Keratinocyte (primary cell): ENCODE measurements at places on chromosomes 7 and 10. TPM values are rescaled to one million over a fixed set of nuclear protein-coding genes. Genes with fewer than 3 reads are reported as not detected.

The RELN gene
- 0.01 TPM in 1 of 3 replicates, not detected in the others for polyA plus RNA-seq

GRCh38 chr7:3232228-3232627 is 68.8 kb upstream of the SDK1 start:
- DNase-seq, result no peak
- H3K27ac ChIP-seq, result no peak overlapping the region
- no peak overlapping the region for H3K4me3 ChIP-seq
- no peaks in the 10 kb centered on the region for H3K4me1 ChIP-seq
- no peaks in the 10 kb centered on the region for H3K36me3 ChIP-seq

- H3K4me3 ChIP-seq, result no peak overlapping the region
- no peak for DNase-seq
- no peaks in the 10 kb centered on the region for H3K27me3 ChIP-seq
- H3K36me3 ChIP-seq, result no peaks in the 10 kb centered on the region
- H3K27ac ChIP-seq, result no peak overlapping the region
These were observed 56.8 kb downstream of the SDHAF3 start for GRCh38 chr7:97174303-97174702.

DNA sequence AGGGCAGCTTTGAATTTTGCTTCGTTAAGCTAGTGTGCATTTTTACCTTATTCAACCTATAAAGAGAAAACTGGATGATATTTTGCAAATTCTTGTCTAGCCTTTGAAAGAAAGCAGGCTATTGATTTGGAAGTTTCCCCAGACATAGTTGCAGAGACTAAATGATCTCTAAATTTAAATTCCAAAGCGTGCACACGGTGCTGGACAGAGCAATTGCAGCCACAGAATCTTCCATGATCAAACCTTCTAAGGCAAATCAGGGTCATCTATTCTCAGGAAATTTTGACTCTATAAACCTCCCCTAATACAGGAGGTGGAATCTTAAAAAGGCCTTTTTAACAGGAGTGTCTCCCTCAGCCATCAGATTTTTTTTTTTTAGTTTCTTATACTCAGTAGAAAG is 159.9 kb downstream of the MDFIC start:
- H3K27ac ChIP-seq, result no peak overlapping the region
- no peak overlapping the region for H3K4me3 ChIP-seq
- no peaks in the 10 kb centered on the region for H3K27me3 ChIP-seq
- H3K4me1 ChIP-seq, result no peaks in the 10 kb centered on the region
- H3K36me3 ChIP-seq, result no peaks in the 10 kb centered on the region
- DNase-seq, result no peak

The PRF1 gene
- 0.02 to 0.09 TPM in 2 of 3 replicates, not detected in the other for polyA plus RNA-seq

GRCh38 chr10:26697163-26697921 is at the start of gene PDSS1:
Gene PDSS1 (plus strand): TSS chr10:26697701. CDS start chr10:26697712, 11 bp downstream.
- peak within 1 kb of the TSS; percentile 81 for H3K27ac ChIP-seq
- H3K27me3 ChIP-seq, result no peaks in the 10 kb centered on the region
- H3K4me1 ChIP-seq, result peaks cover 10% of the 10 kb centered on the region
- peaks cover under 1% of the 10 kb centered on the region for H3K36me3 ChIP-seq
- H3K4me3 ChIP-seq, result peak within 1 kb of the TSS; percentile 95

The PTTG1IP2 gene
- polyA plus RNA-seq, result not detected in 3 replicates

- H3K4me3 ChIP-seq, result no peak overlapping the region
- no peak overlapping the region for H3K27ac ChIP-seq
- no peaks in the 10 kb centered on the region for H3K36me3 ChIP-seq
These were observed 41.8 kb downstream of the STK32C start for GRCh38 chr10:132265890-132266496.

GRCh38 chr7:149334930-149335329 is 72.9 kb downstream of the ZNF783 start:
- DNase-seq, result no peak
- no peaks in the 10 kb centered on the region for H3K36me3 ChIP-seq
- no peak overlapping the region for H3K27ac ChIP-seq
- H3K27me3 ChIP-seq, result peaks cover 3% of the 10 kb centered on the region

The NOS3 gene
- 0.77 to 1.2 TPM (median 0.95 TPM) in 3 replicates for polyA plus RNA-seq

The NPC1L1 gene
- polyA plus RNA-seq, result 0.01 to 0.03 TPM in 2 of 3 replicates, not detected in the other

The IFIT1 gene
- polyA plus RNA-seq, result 96.9 to 140 TPM (median 112 TPM) in 3 replicates

The INA gene
- 3.4 to 4.6 TPM (median 4.2 TPM) in 3 replicates for polyA plus RNA-seq

DNA sequence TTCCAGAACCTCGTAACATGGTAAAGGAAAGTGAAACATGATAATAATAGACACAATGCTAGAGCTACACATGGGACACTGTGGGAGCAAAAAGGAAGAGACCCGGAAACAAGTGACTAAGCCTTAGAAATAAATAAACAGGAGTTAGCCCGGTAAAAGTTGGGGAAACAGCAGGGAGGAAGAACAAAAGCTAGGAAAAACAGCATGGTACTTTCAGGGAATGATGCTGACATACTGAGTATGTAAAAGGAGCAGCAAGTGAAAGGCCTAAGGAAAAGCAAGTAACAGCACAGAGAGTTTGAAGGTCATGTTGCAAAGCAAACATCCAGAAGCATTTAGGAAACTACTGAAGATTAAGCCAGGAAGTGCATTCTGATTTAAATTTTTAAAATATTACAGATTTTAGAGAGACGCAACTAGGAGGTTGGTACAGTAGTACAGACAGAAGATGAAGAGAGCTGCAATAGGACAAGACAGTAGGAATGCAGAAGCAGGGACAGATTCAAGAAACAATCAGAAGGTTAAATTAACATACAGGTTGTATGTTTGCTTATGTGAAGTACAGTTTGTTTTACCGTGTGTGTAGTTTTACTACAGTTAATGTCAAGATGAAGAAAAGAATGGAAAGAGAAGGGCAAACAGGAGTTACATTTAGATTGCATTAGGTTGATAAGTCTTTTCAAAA is 63.7 kb downstream of the ARHGAP12 start:
- H3K4me3 ChIP-seq, result no peak overlapping the region
- H3K36me3 ChIP-seq, result peaks cover 8% of the 10 kb centered on the region
- H3K4me1 ChIP-seq, result peaks cover 11% of the 10 kb centered on the region

- H3K27me3 ChIP-seq, result no peaks in the 10 kb centered on the region
- no peak for DNase-seq
- no peaks in the 10 kb centered on the region for H3K36me3 ChIP-seq
These were observed 495.4 kb upstream of the AKR1E2 start for GRCh38 chr10:4330636-4331035.

GRCh38 chr10:112446055-112446854 is 459 bp downstream of the ZDHHC6 start:
- H3K4me1 ChIP-seq, result peaks cover 17% of the 10 kb centered on the region
- no peaks in the 10 kb centered on the region for H3K27me3 ChIP-seq
- peaks cover 2% of the 10 kb centered on the region for H3K36me3 ChIP-seq
- DNase-seq, result no peak
- peak overlapping the region; percentile 99 for H3K4me3 ChIP-seq

GRCh38 chr10:52706332-52707070 is 66.1 kb downstream of the MBL2 start:
- DNase-seq, result no peak
- no peak overlapping the region for H3K27ac ChIP-seq
- no peaks in the 10 kb centered on the region for H3K27me3 ChIP-seq

DNA sequence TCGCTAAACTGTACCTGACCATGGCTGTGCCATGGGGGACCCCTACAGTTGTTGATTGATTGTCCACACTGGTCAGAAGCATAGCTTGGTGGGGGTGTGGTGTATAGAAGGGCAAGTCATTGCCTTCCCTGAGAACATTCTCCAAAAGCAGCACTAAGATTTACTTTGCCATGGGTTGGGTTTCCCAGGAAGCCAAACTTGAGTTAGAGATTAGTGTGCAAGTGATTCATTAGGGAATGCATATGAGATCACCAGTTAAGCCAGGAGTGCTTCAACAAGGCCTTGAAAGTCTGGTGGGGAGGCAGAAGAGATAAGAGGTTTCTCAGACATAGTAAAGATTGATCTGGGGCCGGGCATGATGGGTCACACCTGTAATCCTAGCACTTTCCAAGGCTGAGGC is 21.4 kb upstream of the TPST1 start:
- no peak overlapping the region for H3K4me3 ChIP-seq
- no peaks in the 10 kb centered on the region for H3K4me1 ChIP-seq
- DNase-seq, result no peak
- H3K27me3 ChIP-seq, result no peaks in the 10 kb centered on the region
- H3K27ac ChIP-seq, result no peak overlapping the region

The SPDYE16 gene
- not detected in 3 replicates for polyA plus RNA-seq

The AKR1D1 gene
- not detected in 3 replicates for polyA plus RNA-seq

- H3K4me3 ChIP-seq, result no peak overlapping the region
- H3K27me3 ChIP-seq, result no peaks in the 10 kb centered on the region
- no peak overlapping the region for H3K27ac ChIP-seq
These were observed 122.4 kb downstream of the CTTNBP2 start for GRCh38 chr7:117750612-117751563.

The SH2D4B gene
- polyA plus RNA-seq, result 0.03 to 0.42 TPM (median 0.22 TPM) in 3 replicates

GRCh38 chr7:137241655-137242360 is 101.7 kb downstream of the PTN start:
- no peak overlapping the region for H3K27ac ChIP-seq
- H3K36me3 ChIP-seq, result no peaks in the 10 kb centered on the region
- DNase-seq, result no peak
- no peak overlapping the region for H3K4me3 ChIP-seq

DNA sequence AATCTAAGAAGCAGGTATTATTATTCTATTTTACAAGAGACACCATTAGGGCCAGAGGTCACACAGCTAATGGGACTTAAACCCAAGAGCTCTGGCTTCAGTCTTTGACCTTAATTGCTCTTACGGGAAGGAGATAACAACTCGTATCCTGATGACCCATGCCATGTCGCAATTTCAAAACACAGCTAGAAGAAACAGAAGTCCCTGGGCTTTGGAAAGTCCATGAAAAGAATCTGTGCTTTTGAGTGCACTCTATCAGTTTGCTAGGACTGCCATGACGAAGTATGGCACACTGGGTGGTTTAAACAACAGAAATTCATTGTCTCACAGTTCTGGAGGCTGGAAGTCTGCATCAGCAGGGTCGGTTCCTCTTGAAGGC is 247.8 kb upstream of the AOAH start:
- no peaks in the 10 kb centered on the region for H3K27me3 ChIP-seq
- DNase-seq, result no peak
- no peak overlapping the region for H3K27ac ChIP-seq
- H3K4me1 ChIP-seq, result no peaks in the 10 kb centered on the region
- no peaks in the 10 kb centered on the region for H3K36me3 ChIP-seq

The CTAGE6 gene
- 0.04 TPM in 1 of 3 replicates, not detected in the others for polyA plus RNA-seq

DNA sequence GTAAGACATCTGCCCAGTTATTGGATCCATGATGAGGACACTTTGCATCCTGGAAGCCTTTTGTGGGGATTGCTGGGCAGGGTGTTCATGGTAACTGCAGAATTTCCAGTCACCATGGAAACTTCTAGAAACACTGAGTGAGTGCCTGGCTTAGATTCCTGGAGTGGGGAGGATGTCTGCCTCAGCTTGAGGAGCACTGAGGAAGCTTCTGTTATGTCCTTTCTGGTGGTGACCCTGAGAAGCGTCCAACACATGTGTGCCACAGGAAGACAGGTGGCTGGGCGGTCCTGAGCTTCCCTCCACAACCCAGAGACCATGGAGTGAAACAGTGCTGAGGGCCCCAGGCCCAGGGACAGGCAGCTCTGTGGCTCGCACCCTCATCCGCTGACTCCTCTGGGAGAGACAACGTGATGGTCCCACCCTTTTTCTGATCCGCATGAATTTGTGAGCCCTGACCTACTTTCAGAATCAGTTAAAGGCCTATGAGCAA is 191.8 kb upstream of the CXCL12 start:
- no peak overlapping the region for H3K4me3 ChIP-seq
- no peak overlapping the region for H3K27ac ChIP-seq
- H3K36me3 ChIP-seq, result no peaks in the 10 kb centered on the region
- H3K27me3 ChIP-seq, result no peaks in the 10 kb centered on the region

DNA sequence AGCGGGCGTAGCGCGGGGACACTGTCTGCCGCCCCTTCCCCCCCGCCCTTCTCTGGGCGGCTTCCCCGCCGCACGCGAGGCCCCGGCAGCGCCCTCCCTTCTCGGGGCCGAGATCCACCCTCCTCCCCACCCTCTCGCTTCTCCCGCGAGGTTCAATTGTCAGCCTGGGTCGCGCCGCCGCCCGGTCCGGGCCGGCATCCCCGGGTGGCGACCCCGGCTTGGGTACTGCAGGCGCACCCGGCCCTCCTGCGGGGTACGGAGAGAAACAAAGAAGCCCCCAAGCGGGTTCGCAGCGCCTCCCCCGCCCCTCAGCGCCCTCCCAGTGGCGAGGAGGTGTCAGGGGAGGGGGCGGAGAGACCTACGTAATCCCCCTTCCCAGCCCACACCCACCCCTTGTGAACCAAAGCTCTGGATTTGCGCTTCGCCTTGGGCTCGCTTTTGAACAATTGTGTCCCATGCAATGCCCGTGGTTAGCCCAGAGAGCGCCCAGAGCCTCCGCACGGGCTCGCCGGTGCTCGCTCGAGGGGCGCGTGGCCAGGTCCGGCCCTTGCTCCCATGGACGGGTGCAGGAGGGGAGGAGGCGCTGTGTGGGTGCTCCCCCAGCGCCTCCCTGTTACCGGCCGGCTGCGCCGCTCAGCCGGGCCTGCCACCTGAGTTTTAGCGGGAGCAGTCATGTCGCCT is 634 bp downstream of the HECW1 start:
- DNase-seq, result no peak
- no peaks in the 10 kb centered on the region for H3K36me3 ChIP-seq
- peaks cover 2% of the 10 kb centered on the region for H3K4me1 ChIP-seq
- H3K27me3 ChIP-seq, result peaks cover 79% of the 10 kb centered on the region

The AOAH gene
- 0.43 to 0.54 TPM (median 0.45 TPM) in 3 replicates for polyA plus RNA-seq

DNA sequence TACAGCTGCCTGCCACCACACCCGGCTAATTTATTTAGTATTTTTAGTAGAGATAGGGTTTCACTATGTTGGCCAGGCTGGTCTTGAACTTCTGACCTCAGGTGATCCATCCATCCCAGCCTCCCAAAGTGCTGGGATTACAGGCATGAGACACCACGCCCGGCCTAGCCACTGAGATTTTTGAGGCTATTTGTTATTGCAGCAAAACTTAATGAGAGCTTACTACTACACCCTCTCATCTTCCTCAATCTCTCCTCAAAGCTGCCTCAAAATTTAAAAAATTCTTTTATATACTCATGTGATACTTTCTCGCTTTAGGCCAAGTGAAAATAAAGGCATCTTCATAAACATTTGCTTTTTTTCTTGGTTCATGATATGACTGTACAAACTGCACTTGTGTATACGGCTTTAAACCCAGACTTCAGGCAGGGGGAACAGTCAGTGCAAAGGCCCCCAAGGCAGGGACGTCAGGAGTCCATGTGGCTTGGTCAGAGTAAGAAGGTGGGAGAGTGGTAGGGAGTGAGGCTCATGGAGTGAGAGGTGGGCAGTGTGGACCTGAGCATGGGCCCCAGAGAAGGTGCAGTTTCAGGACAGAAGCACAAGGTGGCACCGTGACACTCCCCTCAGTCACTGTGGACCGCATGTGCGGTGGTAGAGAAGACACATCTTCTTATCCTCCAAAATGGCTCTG is 55.5 kb downstream of the SYPL1 start:
- H3K36me3 ChIP-seq, result no peaks in the 10 kb centered on the region
- no peaks in the 10 kb centered on the region for H3K27me3 ChIP-seq
- no peak overlapping the region for H3K4me3 ChIP-seq
- H3K4me1 ChIP-seq, result peaks cover 44% of the 10 kb centered on the region
